Caco-2 (cell line): ENCODE measurements at places on chromosomes 12 and 14. TPM values are rescaled to one million over a fixed set of nuclear protein-coding genes. Genes with fewer than 3 reads are reported as not detected.
A peak's percentile ranks its signal among the peaks of the same experiment; 100 is the strongest.

GRCh38 chr12:46933947-46934346, 108.2 kb upstream of the SLC38A4 start:
- no peak overlapping the region for H3K27ac ChIP-seq
- no peaks in the 10 kb centered on the region for H3K36me3 ChIP-seq
- peaks cover 3% of the 10 kb centered on the region; the same call in 1 of the 2 replicates for H3K4me1 ChIP-seq
- H3K27me3 ChIP-seq, result no peaks in the 10 kb centered on the region
- DNase-seq, result no peak
- H3K4me3 ChIP-seq, result no peak overlapping the region

Gene RARG
- total RNA-seq, result 11.8 and 12.9 TPM in 2 replicates

- no peaks in the 10 kb centered on the region for H3K27me3 ChIP-seq
- DNase-seq, result peak; percentile 28
- H3K4me1 ChIP-seq, result no peaks in the 10 kb centered on the region
- H3K27ac ChIP-seq, result no peak overlapping the region
Observed at GRCh38 chr12:4286228-4286627, 12.7 kb downstream of the CCND2 start.

Gene CIROP
- total RNA-seq, result not detected in 2 replicates

Gene SLC25A47
- not detected in 2 replicates for total RNA-seq

DNA sequence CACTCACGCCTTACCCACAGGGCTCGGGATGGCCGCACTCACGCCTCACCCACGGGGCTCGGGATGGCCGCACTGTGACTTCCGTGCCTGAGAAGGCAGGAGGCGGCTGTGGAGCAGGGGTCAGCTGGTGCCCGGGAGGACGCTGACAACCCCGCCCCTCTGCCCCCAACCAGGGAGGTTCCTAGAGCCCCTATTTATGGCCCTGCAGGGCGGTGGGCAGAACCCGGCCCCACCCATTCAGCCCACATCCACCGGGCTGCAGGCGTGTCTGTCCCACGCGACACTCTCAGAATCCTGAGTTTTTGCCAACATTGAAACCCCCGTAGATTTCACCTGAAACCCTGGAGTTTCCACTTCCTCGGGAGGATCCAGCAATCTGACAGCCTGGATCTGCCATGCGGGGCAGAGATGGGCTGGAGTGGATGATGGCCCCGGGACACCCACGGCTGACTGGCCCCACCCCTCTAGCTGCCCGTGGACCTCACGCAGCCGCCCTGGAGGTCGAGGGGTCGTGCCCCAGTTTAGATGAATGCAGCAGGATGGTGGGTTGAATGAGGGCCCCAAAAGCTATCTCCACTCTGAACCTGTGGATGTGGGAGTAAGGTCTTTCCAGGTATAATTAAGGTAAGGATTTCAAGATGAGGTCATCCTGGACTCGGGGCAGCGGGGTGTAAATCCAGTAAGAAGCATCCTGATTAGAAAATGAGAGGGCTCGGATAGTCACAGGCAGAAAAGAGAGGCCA, 20.4 kb downstream of the GALNT9 start:
- no peak for DNase-seq
- no peak overlapping the region for H3K27ac ChIP-seq
- H3K4me3 ChIP-seq, result no peak overlapping the region
- H3K4me1 ChIP-seq, result no peaks in the 10 kb centered on the region
- no peaks in the 10 kb centered on the region for H3K27me3 ChIP-seq

GRCh38 chr12:6620137-6620884, 13.1 kb upstream of the CHD4 start:
- no peaks in the 10 kb centered on the region for H3K4me1 ChIP-seq
- H3K27ac ChIP-seq, result no peak overlapping the region
- no peak overlapping the region for H3K4me3 ChIP-seq
- H3K36me3 ChIP-seq, result no peaks in the 10 kb centered on the region
- no peaks in the 10 kb centered on the region for H3K27me3 ChIP-seq

Gene KCTD10
- total RNA-seq, result 40.2 and 41.5 TPM in 2 replicates

Gene ANO2
- 0.63 and 0.68 TPM in 2 replicates for total RNA-seq

- no peaks in the 10 kb centered on the region for H3K36me3 ChIP-seq
- H3K27me3 ChIP-seq, result no peaks in the 10 kb centered on the region
- H3K27ac ChIP-seq, result no peak overlapping the region
- DNase-seq, result no peak
Observed at GRCh38 chr14:60815371-60815770, 80.8 kb downstream of the MNAT1 start.

Gene GCH1
- 16.8 and 17.9 TPM in 2 replicates for total RNA-seq

DNA sequence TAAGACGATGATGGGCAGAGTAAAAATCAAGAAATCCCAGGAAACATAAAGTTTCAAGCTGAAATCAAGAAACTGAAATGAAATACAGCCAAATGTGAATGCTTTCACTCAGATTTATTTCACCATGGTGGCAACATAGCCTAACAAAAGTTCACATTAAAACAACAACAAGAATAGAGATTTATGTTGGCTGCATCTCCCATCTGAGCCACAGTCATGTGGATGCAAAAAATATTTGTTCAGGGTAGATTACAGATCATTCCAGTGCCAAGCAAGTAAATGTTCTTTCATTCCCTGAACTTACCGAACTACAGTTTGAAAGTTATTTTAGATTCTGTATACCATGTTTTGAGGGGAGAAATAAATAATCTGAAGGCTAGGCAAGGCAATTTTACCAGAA, 159.9 kb upstream of the TMTC1 start:
- no peak overlapping the region for H3K4me3 ChIP-seq
- H3K27ac ChIP-seq, result no peak overlapping the region
- H3K27me3 ChIP-seq, result no peaks in the 10 kb centered on the region
- no peaks in the 10 kb centered on the region for H3K36me3 ChIP-seq
- DNase-seq, result no peak

- H3K27ac ChIP-seq, result no peak overlapping the region
- no peaks in the 10 kb centered on the region for H3K4me1 ChIP-seq
- no peaks in the 10 kb centered on the region for H3K36me3 ChIP-seq
- H3K27me3 ChIP-seq, result no peaks in the 10 kb centered on the region
Observed at GRCh38 chr12:46892034-46892705, 66.4 kb upstream of the SLC38A4 start.

DNA sequence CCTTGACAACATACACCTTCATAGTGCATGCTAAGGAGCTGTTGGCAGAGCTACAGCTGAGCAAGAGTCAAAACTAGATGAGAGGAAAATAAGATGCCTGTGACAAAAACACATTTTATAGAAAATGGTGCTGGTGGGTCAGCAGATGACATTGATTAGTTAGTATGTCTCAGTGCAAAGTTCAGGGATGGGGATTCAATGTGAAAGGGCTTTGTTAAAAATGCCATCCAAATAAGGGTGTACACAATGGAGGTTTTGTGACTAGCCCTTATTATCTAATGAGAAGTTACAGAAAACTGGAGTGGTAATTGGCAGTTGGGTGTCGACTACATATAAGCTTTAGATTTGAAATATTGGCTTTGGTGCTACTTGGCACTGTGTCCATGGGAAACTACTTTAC, 169.0 kb downstream of the MON2 start:
- H3K4me3 ChIP-seq, result no peak overlapping the region
- 0 out of 2 replicates have a peak, but pooled peaks cover 6% of the 10 kb centered on the region for H3K4me1 ChIP-seq
- DNase-seq, result no peak
- no peak overlapping the region for H3K27ac ChIP-seq

Gene NUDT14
- total RNA-seq, result 52.7 and 63.4 TPM in 2 replicates

Gene LACRT
- not detected in 2 replicates for total RNA-seq

- DNase-seq, result no peak
- H3K27me3 ChIP-seq, result no peaks in the 10 kb centered on the region
- H3K27ac ChIP-seq, result no peak overlapping the region
- no peak overlapping the region for H3K4me3 ChIP-seq
- H3K36me3 ChIP-seq, result no peaks in the 10 kb centered on the region
Observed at GRCh38 chr12:3770891-3771290, 18.0 kb upstream of the CRACR2A start.

Gene BRMS1L
- total RNA-seq, result 10.4 and 11.4 TPM in 2 replicates

Gene LMNTD1
- total RNA-seq, result 0.60 TPM in 1 of 2 replicates, not detected in the other

GRCh38 chr12:132407451-132407961, 78.1 kb upstream of the GALNT9 start:
- H3K4me3 ChIP-seq, result no peak overlapping the region
- no peaks in the 10 kb centered on the region for H3K36me3 ChIP-seq
- no peak overlapping the region for H3K27ac ChIP-seq
- H3K4me1 ChIP-seq, result no peaks in the 10 kb centered on the region
- no peak for DNase-seq

GRCh38 chr12:132710043-132710404, 618 bp upstream of the PGAM5 start:
- peak overlapping the region; percentile 91 for H3K4me3 ChIP-seq
- H3K36me3 ChIP-seq, result no peaks in the 10 kb centered on the region; the same call in 1 of the 2 replicates
- no peaks in the 10 kb centered on the region for H3K27me3 ChIP-seq
- no peaks in the 10 kb centered on the region for H3K4me1 ChIP-seq

GRCh38 chr12:132190012-132190755, 45.9 kb downstream of the NOC4L start:
- no peaks in the 10 kb centered on the region for H3K36me3 ChIP-seq
- no peak for DNase-seq
- H3K4me1 ChIP-seq, result peaks cover 8% of the 10 kb centered on the region; the same call in 1 of the 2 replicates
- H3K27me3 ChIP-seq, result no peaks in the 10 kb centered on the region
- H3K27ac ChIP-seq, result peak overlapping the region; percentile 72

- H3K27ac ChIP-seq, result no peak overlapping the region
- peak; percentile 14 for DNase-seq
- no peaks in the 10 kb centered on the region for H3K27me3 ChIP-seq
- H3K36me3 ChIP-seq, result no peaks in the 10 kb centered on the region
- no peak overlapping the region for H3K4me3 ChIP-seq
Observed at GRCh38 chr12:50042693-50043092, 14.7 kb upstream of the ASIC1 start.

GRCh38 chr14:80867091-80867490, 74.4 kb downstream of the CEP128 start:
- no peak overlapping the region for H3K27ac ChIP-seq
- DNase-seq, result no peak
- no peaks in the 10 kb centered on the region for H3K27me3 ChIP-seq
- no peak overlapping the region for H3K4me3 ChIP-seq
- no peaks in the 10 kb centered on the region for H3K4me1 ChIP-seq

DNA sequence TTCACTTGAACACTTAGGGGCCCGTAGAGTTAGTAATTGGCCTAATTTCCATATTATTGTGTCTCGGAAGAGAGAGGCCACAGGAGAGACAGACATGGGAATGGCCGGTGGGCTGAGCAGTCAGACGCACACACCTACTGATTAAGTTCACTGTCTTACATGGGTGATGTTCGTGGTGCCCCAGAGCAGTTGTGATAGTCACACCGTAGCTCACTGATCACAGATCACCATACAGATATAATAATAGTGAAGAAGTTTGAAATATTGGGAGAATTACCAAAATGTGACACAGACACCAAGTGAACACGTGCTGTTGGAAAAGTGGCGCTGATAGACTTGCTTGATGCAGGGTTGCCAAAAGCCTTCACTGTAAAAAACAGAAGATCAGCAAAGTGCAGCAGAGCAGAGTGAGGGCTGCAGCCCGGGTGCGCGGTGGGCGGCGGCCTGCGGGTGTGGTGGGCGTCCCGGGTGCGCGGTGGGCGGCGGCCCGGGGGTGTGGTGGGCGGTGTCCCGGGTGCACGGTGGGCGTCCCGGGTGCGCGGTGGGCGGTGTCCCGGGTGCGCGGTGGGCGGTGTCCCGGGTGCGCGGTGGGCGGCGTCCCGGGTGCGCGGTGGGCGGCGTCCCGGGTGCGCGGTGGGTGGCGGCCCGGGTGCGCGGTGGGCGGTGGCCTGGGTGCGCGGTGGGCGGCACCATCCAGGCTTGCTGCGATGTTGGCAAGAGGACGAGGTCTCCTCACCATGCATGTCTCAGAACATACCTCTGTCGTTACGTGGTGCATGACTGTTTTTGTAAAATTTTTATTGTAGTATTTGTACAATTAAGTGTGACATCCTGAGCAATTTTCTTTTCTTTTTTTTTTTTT, 34.3 kb upstream of the TEX22 start:
- H3K27ac ChIP-seq, result no peak overlapping the region
- H3K4me3 ChIP-seq, result 0 out of 2 replicates have a peak overlapping the region, but pooled peaks have one; percentile 1
- peak; percentile 37 for DNase-seq
- H3K36me3 ChIP-seq, result peaks cover 2% of the 10 kb centered on the region; the same call in 1 of the 2 replicates
- no peaks in the 10 kb centered on the region for H3K4me1 ChIP-seq

Gene KRT2
- total RNA-seq, result not detected in 2 replicates

Gene NFATC4
- 0.84 and 0.88 TPM in 2 replicates for total RNA-seq

Gene TAS2R43
- total RNA-seq, result not detected in 2 replicates

Gene POLE2
- total RNA-seq, result 29.7 and 31.4 TPM in 2 replicates

GRCh38 chr14:72774141-72774540, 119.8 kb downstream of the DPF3 start:
- H3K4me3 ChIP-seq, result no peak overlapping the region
- no peak for DNase-seq
- no peaks in the 10 kb centered on the region for H3K36me3 ChIP-seq
- H3K27me3 ChIP-seq, result no peaks in the 10 kb centered on the region
- peaks cover 21% of the 10 kb centered on the region for H3K4me1 ChIP-seq

Gene WNK1
- 206 and 224 TPM in 2 replicates for total RNA-seq

Gene TAS2R8
- not detected in 2 replicates for total RNA-seq

GRCh38 chr14:69133206-69134125, 19.5 kb downstream of the DCAF5 start:
- peak; percentile 6 for DNase-seq
- peak overlapping the region; percentile 51 for H3K27ac ChIP-seq
- no peaks in the 10 kb centered on the region; the same call in 1 of the 2 replicates for H3K4me1 ChIP-seq
- no peaks in the 10 kb centered on the region for H3K27me3 ChIP-seq
- H3K4me3 ChIP-seq, result no peak overlapping the region
- H3K36me3 ChIP-seq, result no peaks in the 10 kb centered on the region

Gene TEX22
- total RNA-seq, result 0.86 and 0.91 TPM in 2 replicates

Gene NDRG2
- total RNA-seq, result 16.4 and 17.7 TPM in 2 replicates

Gene ANG
- 23.6 and 24.7 TPM in 2 replicates for total RNA-seq

- H3K27me3 ChIP-seq, result no peaks in the 10 kb centered on the region
- peaks cover 72% of the 10 kb centered on the region for H3K4me1 ChIP-seq
- H3K27ac ChIP-seq, result peak overlapping the region; percentile 16
Observed at GRCh38 chr12:46264057-46264456, 4.8 kb downstream of the SLC38A1 start.

- no peak for DNase-seq
- H3K4me1 ChIP-seq, result no peaks in the 10 kb centered on the region
- H3K27me3 ChIP-seq, result no peaks in the 10 kb centered on the region
- no peak overlapping the region for H3K4me3 ChIP-seq
- no peak overlapping the region for H3K27ac ChIP-seq
- no peaks in the 10 kb centered on the region for H3K36me3 ChIP-seq
Observed at GRCh38 chr12:113658006-113658655, 186.5 kb upstream of the LHX5 start.

Gene SPRING1
- 68.5 and 69.6 TPM in 2 replicates for total RNA-seq

GRCh38 chr12:59904874-59905521, 309.2 kb downstream of the SLC16A7 start:
- no peaks in the 10 kb centered on the region for H3K36me3 ChIP-seq
- no peaks in the 10 kb centered on the region for H3K27me3 ChIP-seq
- no peak overlapping the region for H3K4me3 ChIP-seq
- no peaks in the 10 kb centered on the region for H3K4me1 ChIP-seq
